Activated CD8-positive, alpha-beta memory T cell treated with anti-CD3 and anti-CD28 coated beads, Interleukin-2, amount 10 ng/mL, durations not matched to agents 7 days and 5 days (primary cell): ENCODE measurements at places on chromosomes 4 and X. TPM values are rescaled to one million over a fixed set of nuclear protein-coding genes. Genes with fewer than 3 reads are reported as not detected.

Gene PRDM8
- total RNA-seq: 21.7 TPM

Gene MAGEC3
- total RNA-seq: not detected

Gene GYG2
- not detected for total RNA-seq

Gene ADAM29
- not detected for total RNA-seq

Gene FBXL5
- 37.0 TPM for total RNA-seq

Gene ARSJ
- not detected for total RNA-seq

Gene HEPH
- total RNA-seq: not detected

Gene MBTPS2
- total RNA-seq: 8.9 TPM

Gene CTAG1B
- total RNA-seq: not detected

Gene NWD2
- total RNA-seq: not detected

Gene ARAP2
- 52.9 TPM for total RNA-seq

Gene PRR27
- not detected for total RNA-seq

Gene POU3F4
- not detected for total RNA-seq

Gene APLN
- total RNA-seq: 0.14 TPM

Gene UGT2B15
- not detected for total RNA-seq

Gene ITGB1BP2
- 6.3 TPM for total RNA-seq

Gene DUX4
- total RNA-seq: not detected

Gene SH3BP2
- 105 TPM for total RNA-seq

Gene NEUROG2
- 0.12 TPM for total RNA-seq

Gene NPY5R
- total RNA-seq: not detected

Gene MAGEA9B
- total RNA-seq: not detected

Gene XG
- total RNA-seq: not detected

Gene GYPE
- 4.0 TPM for total RNA-seq

Gene IBSP
- total RNA-seq: not detected

Gene GATA1
- total RNA-seq: not detected
